ENCODE measurements at places on chromosomes 5 and 9.
A peak's percentile ranks its signal among the peaks of the same experiment; 100 is the strongest.

GRCh38 chr5:80481019-80481893 lies 6.6 kb upstream of the FAM151B start:
- peak; percentile 44 for DNase-seq

GRCh38 chr5:115588640-115589039 lies 13.6 kb downstream of the TICAM2 start:
- DNase-seq: no peak

DNA sequence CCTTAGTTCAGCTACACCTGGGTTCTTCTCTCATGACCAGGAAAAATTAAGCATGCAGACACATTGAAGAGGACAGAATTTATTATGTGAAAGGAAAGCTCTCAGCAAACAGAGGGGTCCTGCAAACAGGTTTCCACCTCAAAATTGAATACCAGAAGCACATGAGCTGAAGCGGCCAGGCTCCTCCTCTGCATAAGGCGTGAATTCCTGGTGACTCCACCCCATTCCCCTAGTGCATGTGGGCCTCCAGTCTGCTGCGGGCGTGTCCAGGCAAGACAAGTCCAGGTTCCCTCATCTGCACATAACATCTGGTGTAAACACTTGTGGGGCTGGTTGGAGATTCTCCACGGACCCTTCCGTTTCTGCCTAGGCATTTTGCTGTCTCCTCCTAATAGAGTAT lies 1156.4 kb downstream of the FOXD4L5 start:
- DNase-seq: no peak

DNA sequence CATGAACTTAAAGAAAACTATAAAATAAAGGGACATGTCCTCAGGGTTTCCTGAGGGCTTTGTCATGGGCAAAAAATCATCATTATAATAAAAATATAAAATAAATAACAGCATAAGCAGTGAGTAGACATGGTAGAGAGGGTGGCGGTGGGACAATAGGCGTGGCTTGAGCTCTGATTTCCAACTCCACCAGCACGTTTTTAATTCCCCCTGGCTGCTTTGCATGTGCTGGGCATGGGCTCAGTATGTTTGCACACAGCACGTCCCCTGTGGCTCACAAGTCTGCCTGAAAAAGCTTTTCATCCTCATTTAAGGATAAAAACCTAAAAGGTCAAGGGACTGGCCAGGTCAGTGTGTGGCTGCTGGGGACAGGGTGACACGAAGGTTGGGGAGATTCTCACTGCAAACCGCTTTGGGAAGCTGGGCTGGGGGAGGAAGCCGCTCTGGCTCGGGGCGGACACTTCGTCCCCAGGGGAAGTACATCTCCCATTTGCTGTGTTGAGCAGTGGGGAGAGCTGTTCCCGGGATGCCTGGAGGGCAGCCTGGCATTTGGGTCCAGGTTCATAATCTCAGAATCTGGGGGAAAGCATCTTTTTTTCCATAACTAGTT lies 32.6 kb downstream of the NKX2-5 start:
- DNase-seq: no peak

DNA sequence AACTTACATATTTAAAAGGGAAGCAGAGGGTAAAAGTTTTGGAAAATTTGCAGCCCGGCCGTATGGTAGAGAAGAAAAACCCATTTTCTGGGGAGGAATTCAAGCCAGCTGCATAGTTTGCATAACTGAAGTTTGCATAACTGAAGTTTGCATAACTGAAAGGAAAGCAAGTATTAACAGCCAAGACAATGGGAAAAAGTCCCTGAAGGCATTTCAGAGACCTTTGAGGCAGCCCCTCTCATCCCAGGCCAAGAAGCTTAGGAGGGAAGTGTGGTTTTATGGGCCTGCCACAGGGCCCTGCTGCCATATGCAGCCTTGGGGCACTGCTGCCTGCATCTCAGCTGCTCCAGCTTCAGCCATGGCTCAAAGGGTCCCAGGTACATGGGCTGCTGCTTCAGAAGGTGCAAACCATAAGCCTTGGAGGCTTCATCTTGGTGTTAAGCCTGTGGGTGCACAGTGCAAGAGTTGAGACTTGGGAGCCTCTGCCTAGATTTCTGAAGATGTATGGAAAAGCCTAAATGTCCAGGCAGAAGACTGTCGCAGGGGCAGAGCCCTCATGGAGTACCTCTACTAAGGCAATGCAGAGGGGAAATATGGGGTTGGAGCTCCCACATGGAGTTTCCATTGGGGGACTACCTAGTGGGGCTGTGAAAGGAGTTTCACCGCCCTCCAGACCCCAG lies 36.9 kb upstream of the CXCL14 start:
- no peak for DNase-seq

All from hepatocyte (in vitro differentiated cells).